ENCODE measurements at places on chromosomes 1 and 21.

- peak; percentile 3 for DNase-seq
Observed at GRCh38 chr1:57307392-57308170, 116.3 kb downstream of the DAB1 start.

DNA sequence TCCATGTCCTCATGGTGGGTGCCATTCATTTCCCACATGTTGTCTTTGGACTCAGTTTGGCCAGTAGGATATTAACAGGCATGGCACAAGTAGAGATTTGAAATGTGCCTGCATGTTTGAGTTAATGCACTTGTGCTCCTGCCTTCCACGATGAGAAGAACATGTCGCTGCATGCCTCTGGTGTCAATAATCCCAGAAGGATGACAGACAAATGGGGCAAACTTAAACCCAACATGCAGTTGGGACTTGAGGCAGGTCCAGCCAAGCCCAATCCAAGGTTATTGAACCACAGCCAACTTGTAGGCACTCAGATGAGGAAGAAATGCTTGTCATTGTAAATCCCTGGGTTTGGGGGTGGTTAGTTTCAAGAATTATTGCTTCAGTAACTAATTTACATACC is 174.6 kb downstream of the TRIM33 start:
- DNase-seq = no peak

- no peak for DNase-seq
Observed at GRCh38 chr1:150798525-150798924, 9.5 kb downstream of the CTSK start.

GRCh38 chr1:245166471-245166885 is 11.7 kb downstream of the KIF26B start:
- no peak for DNase-seq

GRCh38 chr1:210523830-210524229 is 195.1 kb downstream of the HHAT start:
- no peak for DNase-seq

DNA sequence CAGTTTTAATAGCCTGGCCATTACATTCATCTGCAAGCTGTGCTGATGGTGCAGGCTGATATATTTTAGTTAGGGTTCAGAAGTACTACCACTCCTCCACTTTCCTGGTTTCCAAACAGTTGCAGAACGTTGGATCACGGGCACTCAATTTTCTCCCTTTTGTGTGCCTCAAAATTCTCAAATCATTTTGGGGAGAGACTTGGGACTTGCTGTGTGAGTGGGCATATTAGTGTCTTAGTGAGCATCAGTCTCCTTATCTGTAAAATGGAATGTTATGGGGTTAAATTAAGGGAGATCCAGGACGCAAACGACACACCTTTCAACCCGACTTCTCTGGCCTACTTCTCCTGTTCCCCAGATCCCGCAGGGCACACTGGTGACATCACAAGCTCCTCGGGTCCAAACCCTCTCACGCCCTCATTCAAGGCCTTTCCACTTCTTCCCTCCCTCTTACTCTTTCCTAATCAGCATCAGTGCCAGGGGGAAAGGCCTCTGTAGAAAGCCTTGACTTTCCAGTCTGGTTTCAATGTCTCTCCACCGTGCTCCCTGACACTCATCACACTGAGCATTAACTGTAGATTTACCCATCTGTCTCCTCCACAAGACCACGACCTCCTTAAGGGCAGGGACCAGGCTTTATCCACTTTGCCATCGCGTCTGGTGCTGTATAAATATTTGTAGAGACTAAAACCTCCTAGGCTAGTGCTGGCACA is 1.2 kb downstream of the PIGP start:
- DNase-seq = peak; percentile 4

GRCh38 chr1:172960019-172960418 is 90.7 kb downstream of the TNFSF18 start:
- no peak for DNase-seq

GRCh38 chr1:65952696-65953095 is 160.0 kb downstream of the PDE4B start:
- DNase-seq = no peak

- DNase-seq = peak; percentile 49
Observed at GRCh38 chr1:212699104-212699624, 476 bp downstream of the BATF3 start.

DNA sequence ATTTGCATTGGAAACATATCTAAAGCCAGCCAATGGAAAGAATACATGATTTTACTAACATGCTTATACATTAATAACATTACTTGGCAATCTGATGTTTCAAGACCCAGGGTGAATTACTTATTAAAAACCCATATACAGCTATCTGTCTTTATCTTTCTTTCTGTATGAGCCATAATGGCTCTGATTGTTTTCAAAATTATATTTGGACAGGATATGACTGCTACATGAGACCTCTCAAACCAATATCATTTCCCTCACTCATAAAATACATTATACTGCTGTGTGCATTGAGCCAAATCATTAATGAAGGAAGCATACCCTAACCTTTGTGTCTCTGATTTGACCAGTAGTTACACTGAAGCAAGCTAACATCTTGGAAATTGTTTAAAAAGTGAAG is 205.9 kb upstream of the DPYD start:
- no peak for DNase-seq

GRCh38 chr1:113859478-113860175 is 11.9 kb downstream of the PTPN22 start:
- DNase-seq = no peak

GRCh38 chr1:233227930-233228465 is 67.5 kb downstream of the PCNX2 start:
- no peak for DNase-seq

DNA sequence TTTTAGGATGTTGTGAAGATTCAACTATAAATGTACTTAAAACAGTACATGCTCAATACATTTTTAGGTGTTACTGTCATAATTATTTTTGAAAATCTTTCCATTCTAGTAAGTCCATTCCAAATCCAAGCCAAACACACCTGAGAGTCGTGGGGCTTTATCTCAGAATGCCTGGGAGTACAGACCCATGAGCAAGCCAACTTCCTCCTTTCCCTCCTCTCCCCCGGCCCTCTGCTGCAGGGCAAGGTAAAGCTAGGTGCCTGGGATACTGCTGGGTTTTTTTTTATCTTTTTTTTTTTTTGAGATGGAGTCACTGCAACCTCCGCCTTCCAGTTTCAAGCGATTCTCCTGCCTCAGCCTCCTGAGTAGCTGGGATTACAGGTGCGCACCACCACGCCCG is 16.5 kb downstream of the TMEM51 start:
- DNase-seq = no peak

GRCh38 chr21:45325206-45326168 is 37.8 kb upstream of the POFUT2 start:
- no peak for DNase-seq

DNA sequence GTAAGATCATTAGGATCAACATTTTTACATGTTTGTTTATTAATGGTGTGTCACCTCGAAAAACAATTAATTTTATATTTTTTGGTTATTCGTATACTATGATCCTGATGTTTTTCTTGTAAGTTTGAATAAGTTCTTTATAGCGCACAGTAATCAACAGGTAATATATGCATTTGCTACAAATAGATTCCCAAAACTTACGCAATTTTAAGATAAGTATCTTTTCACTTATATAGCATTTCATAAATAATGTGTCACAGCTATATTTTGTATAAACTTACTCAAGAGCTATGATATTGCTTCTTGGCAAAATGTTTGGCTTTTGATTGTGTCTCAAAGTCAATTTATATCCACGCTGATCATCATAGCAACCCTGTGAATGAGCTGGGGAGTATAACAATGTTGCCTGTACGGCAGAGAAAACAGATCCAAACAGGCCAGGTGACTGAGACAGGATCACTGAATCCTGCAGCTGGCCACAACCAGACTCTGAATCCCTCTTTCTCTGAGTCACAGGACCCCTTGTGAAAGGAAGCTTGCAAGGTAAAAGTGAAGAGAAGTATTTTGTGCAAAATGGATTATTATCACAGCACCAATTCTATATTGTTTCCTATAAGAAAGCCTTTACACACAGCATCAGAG is 48.6 kb downstream of the GNG12 start:
- no peak for DNase-seq

DNA sequence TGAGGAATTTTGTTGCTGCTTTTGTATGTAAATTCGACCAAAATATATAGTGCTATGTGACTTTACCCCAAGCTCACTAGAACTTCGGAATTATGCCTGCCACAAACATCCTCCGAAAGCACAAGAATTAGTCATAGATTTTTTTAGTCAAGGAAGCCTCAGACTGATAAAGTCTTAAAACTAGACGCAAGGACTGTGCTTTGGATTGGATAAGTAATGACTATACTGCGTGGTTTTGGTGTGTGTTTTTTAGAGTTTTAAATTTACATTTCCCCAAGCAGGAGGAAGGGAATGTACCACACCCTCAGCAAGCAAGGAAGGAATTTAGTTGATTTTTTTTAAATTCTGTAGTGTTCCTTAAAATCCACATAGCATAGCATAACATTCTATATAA is 10.3 kb downstream of the WLS start:
- no peak for DNase-seq

GRCh38 chr1:175563236-175563895 is 180.0 kb downstream of the TNR start:
- DNase-seq = no peak

GRCh38 chr1:240503558-240503957 is 108.4 kb downstream of the GREM2 start:
- DNase-seq = no peak

- no peak for DNase-seq
Observed at GRCh38 chr1:24903955-24904730, 25.9 kb downstream of the RUNX3 start.

- no peak for DNase-seq
Observed at GRCh38 chr21:36535618-36536241, 55.8 kb upstream of the CLDN14 start.

DNA sequence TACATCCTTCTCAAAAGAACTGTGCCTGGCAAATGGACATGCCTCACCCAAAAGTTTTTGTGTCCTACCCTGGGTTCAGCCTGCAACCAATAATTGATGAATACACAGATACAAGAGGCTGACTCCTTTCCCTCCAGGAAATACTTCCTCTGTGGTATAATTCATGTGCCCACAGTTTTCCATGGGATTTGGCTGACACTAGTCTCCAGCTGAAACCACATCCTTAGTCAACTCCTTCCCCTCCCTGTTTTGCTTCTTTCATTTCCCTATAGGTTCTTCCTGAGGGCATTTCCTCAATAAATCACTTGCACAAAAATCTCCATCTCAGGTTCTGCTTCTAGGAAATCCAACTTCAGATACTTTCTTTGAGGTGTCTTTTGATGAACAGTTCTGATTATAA is 436.6 kb upstream of the C1orf87 start:
- DNase-seq = no peak
